Endothelial cell of umbilical vein (primary cell): ENCODE measurements at places on chromosomes 7 and 10. TPM values are rescaled to one million over a fixed set of nuclear protein-coding genes. Genes with fewer than 3 reads are reported as not detected.

Gene NKX2-3
- total RNA-seq = not detected in 2 replicates

Gene TSPAN15
- 78.4 and 100 TPM in 2 replicates for total RNA-seq

Gene CRTAC1
- 0.72 and 3.0 TPM in 2 replicates for total RNA-seq

Gene WEE2
- total RNA-seq = not detected in 2 replicates

Gene DEPP1
- total RNA-seq = 318 and 364 TPM in 2 replicates

Gene SPAG6
- total RNA-seq = not detected in 2 replicates

Gene TEX47
- not detected in 2 replicates for total RNA-seq

Gene NAMPT
- total RNA-seq = 113 and 133 TPM in 2 replicates
